MM.1S (cell line): ENCODE measurements at places on chromosomes 12 and 14.
A peak's percentile ranks its signal among the peaks of the same experiment; 100 is the strongest.

DNA sequence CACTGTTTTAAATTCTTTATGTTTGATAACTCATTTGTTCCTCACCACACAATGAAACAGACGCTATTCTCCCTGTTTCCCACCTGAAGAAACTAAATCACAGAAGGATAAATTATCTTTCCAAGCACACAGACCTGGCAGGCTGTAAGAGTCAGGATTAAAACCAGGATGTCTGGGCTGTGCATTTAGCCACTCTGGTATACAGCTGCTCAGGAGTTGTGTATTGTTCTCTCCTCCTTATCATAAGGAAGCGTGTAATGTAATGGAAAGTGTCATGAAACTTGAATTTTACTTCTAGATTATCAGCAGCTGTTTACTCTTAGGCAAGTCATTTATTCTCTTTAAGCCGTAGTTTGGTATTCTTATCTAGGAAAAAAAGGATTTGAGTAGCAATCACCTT lies 154.8 kb upstream of the LRIG3 start:
- no peaks in the 10 kb centered on the region for H3K36me3 ChIP-seq
- no peaks in the 10 kb centered on the region for H3K4me1 ChIP-seq
- H3K27me3 ChIP-seq = no peaks in the 10 kb centered on the region
- no peak for DNase-seq
- H3K27ac ChIP-seq = no peak overlapping the region
- H3K4me3 ChIP-seq = no peak overlapping the region

DNA sequence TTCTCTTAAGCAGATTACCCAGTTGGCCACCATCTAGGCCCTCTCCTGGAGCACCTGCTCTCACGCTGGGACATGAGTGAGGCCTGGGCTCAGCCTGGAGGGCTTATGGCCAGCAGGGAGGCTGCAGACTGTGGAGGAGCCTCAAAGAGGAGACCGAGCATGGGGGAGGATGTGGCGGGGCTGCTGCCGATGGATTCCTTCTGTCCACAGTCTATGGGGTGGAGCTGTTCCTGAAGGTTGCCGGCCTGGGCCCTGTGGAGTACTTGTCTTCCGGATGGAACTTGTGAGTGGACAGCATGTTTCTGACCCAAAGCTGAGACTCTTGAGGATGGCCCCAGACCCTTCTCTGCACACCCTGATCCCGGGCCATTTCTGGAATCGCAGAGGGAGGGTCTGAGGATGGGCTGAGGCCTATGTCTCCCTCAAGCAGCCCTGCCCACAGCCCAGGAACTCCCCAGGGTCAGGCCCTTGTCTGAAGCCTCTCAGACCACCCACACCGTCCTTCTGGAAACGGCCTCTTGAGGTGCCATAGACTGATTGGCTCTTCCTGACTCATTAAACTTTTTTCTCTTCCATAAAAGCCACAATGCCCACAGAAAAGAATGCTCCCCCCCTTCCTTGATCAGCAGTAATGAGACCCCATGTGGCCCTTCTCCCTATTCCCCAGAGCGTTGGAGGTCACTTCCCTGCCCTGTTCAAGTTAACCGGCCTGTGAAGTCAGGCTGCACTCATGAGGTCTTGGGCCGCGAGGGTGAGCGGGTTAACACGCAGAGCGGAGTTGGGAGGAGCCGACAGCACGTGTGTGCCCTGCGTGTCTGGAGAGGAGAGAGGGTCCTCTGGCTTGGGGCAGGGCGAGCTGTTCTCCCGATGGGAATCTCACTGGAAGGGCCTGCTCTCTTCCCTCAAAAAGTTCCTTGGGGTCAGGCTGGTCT lies 49.0 kb downstream of the SLC8B1 start:
- no peaks in the 10 kb centered on the region for H3K36me3 ChIP-seq
- DNase-seq = no peak
- no peaks in the 10 kb centered on the region for H3K4me1 ChIP-seq
- no peak overlapping the region for H3K4me3 ChIP-seq
- H3K27me3 ChIP-seq = no peaks in the 10 kb centered on the region
- H3K27ac ChIP-seq = no peak overlapping the region

DNA sequence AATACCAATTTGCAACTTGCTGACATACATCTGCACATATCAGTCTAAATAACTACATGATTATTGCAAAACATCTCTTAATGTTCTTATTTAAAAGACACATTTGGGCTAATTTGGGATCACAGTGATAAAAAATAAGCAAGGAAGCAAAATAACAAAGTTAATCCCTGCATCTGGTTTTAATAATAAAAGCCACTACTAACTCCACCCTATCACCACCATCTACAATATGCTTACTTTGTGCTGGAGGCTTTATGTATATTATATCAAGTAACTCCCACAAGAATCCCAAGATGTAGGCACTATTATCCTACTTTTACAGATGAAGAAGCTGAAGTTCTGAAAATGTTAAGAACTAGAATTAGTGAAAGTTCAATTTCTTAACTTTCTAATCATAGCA lies 45.7 kb downstream of the TAOK3 start:
- no peak overlapping the region for H3K4me3 ChIP-seq
- no peak overlapping the region for H3K27ac ChIP-seq
- no peaks in the 10 kb centered on the region for H3K36me3 ChIP-seq
- no peaks in the 10 kb centered on the region for H3K27me3 ChIP-seq
- no peak for DNase-seq

DNA sequence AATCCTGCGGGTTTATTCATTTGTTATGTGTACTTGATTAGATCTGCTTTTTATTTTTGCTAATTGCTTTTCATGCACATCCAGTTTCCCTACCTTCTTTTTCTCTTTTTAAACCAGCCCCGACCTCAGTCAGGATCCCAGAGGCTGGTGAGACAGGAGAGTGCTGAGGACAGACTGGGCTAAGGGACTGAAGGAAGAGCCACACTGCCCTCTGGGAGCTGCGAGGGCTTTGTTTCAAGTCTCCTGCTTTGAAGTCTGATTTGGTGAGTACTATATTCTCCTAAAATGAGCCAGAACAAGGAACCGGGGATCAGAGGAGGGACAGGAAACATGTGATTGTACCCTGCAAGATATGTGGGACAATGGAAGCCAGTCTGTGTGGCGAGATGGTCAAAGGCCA lies 23.9 kb downstream of the PRICKLE1 start:
- no peak overlapping the region for H3K4me3 ChIP-seq
- H3K4me1 ChIP-seq = no peaks in the 10 kb centered on the region
- no peaks in the 10 kb centered on the region for H3K27me3 ChIP-seq
- H3K27ac ChIP-seq = no peak overlapping the region
- H3K36me3 ChIP-seq = no peaks in the 10 kb centered on the region

- H3K27ac ChIP-seq = no peak overlapping the region
- DNase-seq = no peak
- no peaks in the 10 kb centered on the region for H3K4me1 ChIP-seq
- no peaks in the 10 kb centered on the region for H3K27me3 ChIP-seq
These were observed 71.1 kb upstream of the MDM1 start for GRCh38 chr12:68403296-68403695.

- no peaks in the 10 kb centered on the region for H3K4me1 ChIP-seq
- DNase-seq = no peak
- H3K27ac ChIP-seq = no peak overlapping the region
- H3K4me3 ChIP-seq = no peak overlapping the region
- H3K27me3 ChIP-seq = no peaks in the 10 kb centered on the region
- H3K36me3 ChIP-seq = no peaks in the 10 kb centered on the region
These were observed 59.8 kb upstream of the TBPL2 start for GRCh38 chr14:55500219-55500701.

- DNase-seq = no peak
- H3K27ac ChIP-seq = no peak overlapping the region
- no peaks in the 10 kb centered on the region for H3K27me3 ChIP-seq
- no peak overlapping the region for H3K4me3 ChIP-seq
These were observed 235.4 kb downstream of the RASSF9 start for GRCh38 chr12:85600841-85601240.

DNA sequence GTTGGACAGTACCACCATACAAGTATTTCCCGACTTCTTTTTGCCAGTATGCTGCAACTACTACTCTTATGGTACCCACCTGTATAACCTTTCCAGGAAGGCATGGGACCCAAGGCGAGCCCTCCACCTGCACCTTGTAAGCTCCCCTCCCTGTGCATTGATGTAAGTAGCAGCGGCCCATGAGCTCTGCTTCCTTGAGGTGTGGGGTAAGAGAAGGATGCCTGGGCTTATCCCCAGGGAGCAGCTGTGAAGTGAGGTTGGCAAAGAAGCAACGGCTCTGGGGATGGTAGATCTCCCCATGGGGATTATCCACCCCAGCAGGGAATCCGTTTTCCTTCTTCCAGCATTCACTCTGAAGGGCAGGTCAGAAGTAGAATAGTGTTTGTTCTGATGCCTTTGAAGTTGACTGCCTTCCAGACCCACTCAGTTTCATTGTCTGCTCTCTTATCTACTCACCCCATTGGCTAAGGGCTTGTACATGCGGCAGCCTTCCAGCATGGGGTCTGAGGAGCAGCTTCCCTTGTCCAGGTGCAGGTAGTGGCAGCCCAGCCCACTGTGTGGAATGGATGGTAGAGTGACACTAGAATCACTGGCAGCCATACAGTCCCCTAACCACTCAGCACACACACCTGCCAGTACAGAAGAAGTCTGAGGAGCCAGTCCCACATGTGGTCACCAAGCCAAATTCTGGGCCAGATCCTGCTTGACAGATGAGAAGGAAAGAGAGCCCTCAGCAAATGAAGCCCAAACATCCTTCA lies 3.4 kb downstream of the CIROP start:
- H3K27me3 ChIP-seq = no peaks in the 10 kb centered on the region
- H3K4me3 ChIP-seq = no peak overlapping the region
- no peak overlapping the region for H3K27ac ChIP-seq
- H3K36me3 ChIP-seq = no peaks in the 10 kb centered on the region

DNA sequence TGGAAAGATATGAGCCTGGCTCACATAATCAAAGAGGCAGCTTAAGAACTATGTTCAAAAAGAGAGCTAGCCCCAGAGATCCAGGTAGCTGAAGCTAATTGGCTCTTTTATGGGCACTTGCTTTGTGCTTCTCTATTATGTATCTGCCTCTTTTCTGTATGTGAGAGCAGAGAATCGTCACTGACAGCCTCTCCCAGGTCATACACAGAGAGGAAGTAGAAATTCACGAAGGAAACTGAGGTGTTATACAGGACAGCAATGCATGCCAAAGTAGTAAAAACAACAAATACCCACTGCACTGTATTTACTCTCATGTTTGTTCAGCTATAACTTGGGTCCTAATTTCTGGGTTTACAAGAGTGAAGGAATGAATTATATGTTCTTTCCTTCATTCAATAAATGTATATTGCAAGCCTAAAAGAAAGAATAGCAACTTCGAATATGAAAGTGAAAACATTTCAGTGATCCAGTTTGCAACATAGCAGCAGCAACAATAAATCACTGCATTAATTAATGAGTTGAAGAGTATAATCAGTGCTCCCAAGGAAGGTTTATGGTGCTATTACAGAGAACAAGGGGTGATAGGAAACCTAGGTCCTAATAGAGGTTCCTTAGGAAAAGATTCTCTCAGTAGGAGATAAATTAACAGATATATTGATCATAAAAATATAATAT lies 47.1 kb upstream of the ATXN7L3B start:
- no peaks in the 10 kb centered on the region for H3K27me3 ChIP-seq
- peak overlapping the region; percentile 40; the same call in 1 of the 2 replicates for H3K27ac ChIP-seq
- peaks cover 24% of the 10 kb centered on the region for H3K4me1 ChIP-seq
- DNase-seq = peak; percentile 26

GRCh38 chr14:22007363-22007762 lies 333.7 kb upstream of the OR4E1 start:
- DNase-seq = no peak
- no peaks in the 10 kb centered on the region for H3K27me3 ChIP-seq
- no peaks in the 10 kb centered on the region for H3K36me3 ChIP-seq

DNA sequence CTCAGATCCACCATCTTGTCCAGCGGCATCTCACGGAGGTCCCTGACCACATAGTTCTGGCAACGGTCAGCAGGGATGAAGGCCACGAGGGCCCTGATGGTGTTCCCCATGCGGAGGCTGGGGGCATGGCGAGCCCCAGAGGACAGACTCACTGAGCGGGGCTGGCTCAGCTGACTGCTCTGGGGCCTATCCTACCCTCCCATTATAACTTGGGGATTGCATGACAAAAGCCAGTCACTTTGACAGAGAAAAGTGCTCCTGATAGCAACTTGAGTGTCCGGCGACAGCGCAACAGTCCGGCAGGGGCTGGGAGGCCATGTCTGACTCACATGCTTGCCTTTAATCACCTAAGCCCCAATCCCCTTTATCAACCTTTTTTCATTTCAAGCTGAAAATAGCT lies at the start of gene LRRC10:
Gene LRRC10 (minus strand): TSS at position 179 of the 400 bp plus-strand sequence. CDS start 69 bp downstream, at position 110.
- H3K4me1 ChIP-seq = no peaks in the 10 kb centered on the region
- no peak within 1 kb of the TSS for H3K27ac ChIP-seq
- H3K36me3 ChIP-seq = no peaks in the 10 kb centered on the region
- no peaks in the 10 kb centered on the region for H3K27me3 ChIP-seq
- DNase-seq = no peak

GRCh38 chr12:102305486-102305885 lies 107.9 kb upstream of the PMCH start:
- no peak for DNase-seq
- no peaks in the 10 kb centered on the region for H3K27me3 ChIP-seq
- H3K4me3 ChIP-seq = no peak overlapping the region
- H3K27ac ChIP-seq = no peak overlapping the region
